ENCODE measurements at places on chromosomes 6 and 20. TPM values are rescaled to one million over a fixed set of nuclear protein-coding genes. Genes with fewer than 3 reads are reported as not detected.
A peak's percentile ranks its signal among the peaks of the same experiment; 100 is the strongest.

- no peak for DNase-seq
Observed at GRCh38 chr6:108120311-108120710, 45.5 kb upstream of the NR2E1 start.

- peak; percentile 84 for DNase-seq
Observed at GRCh38 chr20:50680105-50680960, 11.0 kb downstream of the RIPOR3 start.

- no peak for DNase-seq
Observed at GRCh38 chr20:7193681-7194080, 426.2 kb downstream of the BMP2 start.

The TTLL9 gene
- 0.47 TPM for total RNA-seq

The PSORS1C2 gene
- not detected for total RNA-seq

The MYB gene
- 14.2 TPM for total RNA-seq

DNA sequence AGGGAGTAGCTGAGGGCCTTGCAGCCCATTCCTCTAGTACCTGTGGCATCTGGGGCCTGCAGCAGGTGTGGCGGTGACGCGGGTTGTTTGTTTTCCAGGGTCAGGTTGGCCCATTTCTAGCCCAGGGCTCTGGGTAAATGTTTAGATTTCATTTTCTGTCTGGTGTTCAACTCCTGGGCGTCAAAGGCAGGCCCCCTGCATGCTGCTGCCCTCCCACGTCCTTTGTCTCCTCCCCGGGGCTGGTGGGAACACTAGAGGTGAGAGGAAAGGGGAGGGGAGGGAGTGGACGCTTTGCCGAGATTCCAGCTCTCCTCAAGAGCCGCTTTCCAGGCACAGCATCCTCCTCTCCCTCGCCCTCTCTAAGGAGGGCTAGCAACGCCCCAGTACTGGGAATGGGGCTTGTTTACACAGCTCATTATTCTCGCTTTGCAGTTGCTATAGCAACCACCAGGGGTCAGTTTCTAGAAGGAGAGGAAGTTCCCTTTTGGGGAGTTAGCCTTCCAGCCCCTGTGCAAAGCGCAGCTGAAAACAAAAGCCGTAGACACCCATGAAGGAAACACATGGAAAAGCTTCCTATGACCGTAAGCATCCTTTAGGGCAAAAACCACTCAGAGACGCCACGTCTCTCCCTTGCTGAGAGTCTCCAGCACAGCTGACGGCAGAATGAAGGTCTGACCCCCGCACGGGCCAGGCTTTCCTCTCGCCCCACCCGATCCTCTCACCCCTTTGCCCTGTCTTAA lies 170.6 kb downstream of the LY86 start:
- peak; percentile 67 for DNase-seq

The VEGFA gene
- 663 TPM for total RNA-seq

GRCh38 chr6:40075056-40075590 lies 140.9 kb upstream of the MOCS1 start:
- DNase-seq, result no peak

The RBBP8NL gene
- total RNA-seq, result 6.6 TPM

DNA sequence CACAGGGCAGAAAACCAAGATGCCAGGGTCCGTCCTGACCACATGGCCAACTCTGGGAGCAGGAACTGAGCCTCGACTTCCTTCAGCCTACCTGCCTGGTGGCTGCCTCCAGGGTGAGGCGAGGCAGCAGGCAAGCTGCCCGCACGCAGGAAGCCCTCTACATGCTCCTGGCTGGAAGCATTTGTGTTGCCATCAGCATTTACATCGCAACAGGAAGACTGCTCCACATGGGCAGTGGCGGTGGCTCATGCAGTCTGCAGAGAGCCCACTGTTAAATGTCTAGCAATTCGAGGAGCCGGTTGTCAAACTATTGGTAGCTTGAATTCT lies 233.8 kb downstream of the SYNDIG1 start:
- DNase-seq, result no peak

The CD40 gene
- total RNA-seq, result 3.7 TPM

DNA sequence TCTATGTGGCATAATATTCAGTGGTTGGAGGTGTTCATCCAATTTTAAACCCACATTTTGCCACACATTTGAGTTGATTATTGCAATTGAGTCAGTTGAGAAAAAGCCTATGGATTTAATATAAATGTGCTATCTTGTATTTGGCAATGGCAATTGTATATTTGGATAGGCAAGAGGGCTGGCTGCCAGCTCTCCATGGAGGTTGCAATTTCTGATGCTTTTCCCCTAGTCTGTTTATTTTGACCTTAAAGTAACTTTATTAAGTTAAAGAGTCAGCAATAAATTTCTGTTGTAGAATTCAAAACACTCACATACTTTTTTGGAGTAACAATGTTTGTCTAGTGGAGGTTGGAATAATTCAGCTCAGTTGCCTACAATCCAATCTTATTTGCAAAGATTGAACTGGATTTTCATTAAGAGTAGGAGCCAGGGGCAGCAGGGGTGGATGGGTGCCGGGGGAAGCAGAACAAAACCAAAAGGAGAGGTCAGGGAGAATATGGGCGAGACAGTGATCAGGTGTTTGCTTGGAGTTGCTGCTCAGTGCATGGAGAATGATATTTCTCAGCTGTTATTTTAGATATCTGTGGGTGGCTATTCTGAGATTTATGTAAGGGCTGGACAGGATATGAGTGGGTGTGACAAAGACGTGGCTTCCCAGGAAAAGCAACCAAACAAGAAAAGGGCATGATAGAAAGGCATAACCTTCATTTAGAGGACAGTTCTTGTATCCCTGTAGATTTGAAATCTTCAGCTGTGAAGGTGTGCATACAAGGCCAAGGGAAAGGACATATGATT lies 163.0 kb downstream of the HDGFL1 start:
- DNase-seq, result no peak

- DNase-seq, result peak; percentile 19
Observed at GRCh38 chr20:37939701-37940560, 37.0 kb downstream of the VSTM2L start.

DNA sequence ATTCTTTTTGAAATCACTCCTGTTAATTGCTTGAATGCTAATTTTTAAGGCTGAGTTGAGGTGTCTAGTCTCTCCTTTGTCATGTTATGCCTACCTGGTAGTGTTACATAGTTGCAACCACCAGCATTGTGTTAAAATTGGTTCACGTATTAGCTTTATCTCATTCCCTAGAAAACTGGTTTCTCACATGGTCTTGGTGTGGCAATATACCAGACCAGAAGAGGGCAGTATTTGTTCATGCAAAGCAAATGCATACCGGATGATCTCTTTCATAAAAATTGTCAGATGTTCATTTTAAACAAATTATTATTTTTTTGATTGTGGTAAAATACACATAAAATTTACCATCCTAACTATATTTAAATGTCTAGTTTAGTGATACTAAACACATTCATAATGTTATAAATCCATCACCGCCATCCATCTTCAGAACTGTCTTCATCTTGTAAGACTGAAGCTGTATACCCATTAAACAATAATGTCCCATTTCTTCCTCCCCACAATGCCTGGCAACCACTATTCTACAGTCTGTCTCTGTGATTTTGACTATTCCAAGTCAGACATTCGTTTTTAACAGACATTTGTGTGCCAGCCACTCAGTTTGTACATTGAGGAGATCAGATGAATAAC lies 92.8 kb downstream of the ATRN start:
- no peak for DNase-seq

DNA sequence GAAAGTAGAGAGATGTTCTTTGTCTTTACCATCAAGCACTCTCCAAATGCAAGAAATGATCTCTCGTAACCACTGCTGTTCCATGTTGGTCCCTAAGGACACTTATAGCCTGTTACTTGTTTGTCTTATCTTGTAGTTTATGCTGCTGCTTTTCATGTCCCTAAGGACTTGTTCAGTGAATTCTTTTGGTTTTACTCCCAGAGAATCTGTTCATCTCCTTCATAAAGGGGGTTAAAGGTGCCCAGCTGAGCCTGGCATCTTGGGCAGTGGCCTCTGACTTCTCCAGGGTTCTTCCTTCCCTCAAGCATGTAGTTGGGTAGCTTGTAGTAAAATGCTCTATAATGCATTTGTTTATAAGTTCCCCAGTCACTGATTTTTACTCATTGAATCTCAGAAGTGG lies 864 bp upstream of the PKIG start:
- DNase-seq, result no peak

GRCh38 chr6:115276881-115277565 lies 783.7 kb downstream of the FRK start:
- no peak for DNase-seq

- DNase-seq, result no peak
Observed at GRCh38 chr6:76866091-76866915, 597.0 kb downstream of the HTR1B start.

GRCh38 chr20:43721429-43722152 lies 5.2 kb downstream of the GTSF1L start:
- no peak for DNase-seq

GRCh38 chr6:151512481-151512880 lies 18.7 kb downstream of the CCDC170 start:
- DNase-seq, result no peak

The MPIG6B gene
- not detected for total RNA-seq

DNA sequence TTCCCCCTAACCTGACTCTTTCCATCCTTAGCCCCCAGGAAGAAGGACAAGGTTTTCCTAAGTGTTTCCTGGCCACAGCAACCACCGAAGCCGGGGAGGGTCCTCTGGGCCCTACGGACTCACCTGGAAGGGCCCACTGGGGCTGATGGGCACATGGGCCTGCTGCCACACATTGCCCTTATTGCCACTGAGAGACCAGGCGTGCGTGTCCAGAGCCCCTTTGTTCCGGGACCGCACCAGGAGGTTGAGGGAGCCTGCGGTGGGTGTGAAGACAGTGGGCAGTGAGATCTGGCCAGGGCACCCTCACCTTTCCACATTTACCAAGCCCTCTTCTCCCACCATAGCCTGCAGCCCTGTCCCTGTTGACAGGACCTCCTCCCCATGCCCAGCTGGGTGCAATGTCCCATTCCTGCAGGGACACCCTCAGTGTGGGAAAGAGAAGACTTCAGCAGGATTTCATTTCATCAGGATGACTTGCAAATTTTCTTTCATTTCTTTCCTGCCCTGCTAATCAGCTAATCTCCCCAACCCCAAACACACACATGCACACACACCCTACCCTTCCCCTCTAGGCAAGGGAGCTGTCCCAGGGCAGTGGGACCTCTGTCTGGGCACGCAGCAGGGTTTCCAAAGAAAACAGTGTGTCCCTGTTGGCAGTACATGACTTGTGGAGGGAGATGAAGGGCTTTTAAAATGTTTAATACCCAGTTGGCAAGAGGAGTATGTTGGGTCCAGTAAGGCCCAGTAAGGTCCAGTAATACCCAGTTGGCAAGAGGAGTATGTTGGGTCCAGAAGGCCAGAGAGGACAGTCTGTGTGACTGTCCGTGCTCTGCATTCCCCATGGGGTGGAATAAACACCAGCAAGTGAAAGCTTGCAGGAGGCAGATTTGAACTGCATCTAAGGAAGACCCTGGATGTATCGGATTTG lies 59.0 kb downstream of the MDGA1 start:
- no peak for DNase-seq

GRCh38 chr6:48101290-48101689 lies 9.7 kb downstream of the PTCHD4 start:
- DNase-seq, result no peak

- DNase-seq, result no peak
Observed at GRCh38 chr6:72421387-72421786, 200.5 kb upstream of the KCNQ5 start.

The RSPO4 gene
- not detected for total RNA-seq

The DOK5 gene
- not detected for total RNA-seq

DNA sequence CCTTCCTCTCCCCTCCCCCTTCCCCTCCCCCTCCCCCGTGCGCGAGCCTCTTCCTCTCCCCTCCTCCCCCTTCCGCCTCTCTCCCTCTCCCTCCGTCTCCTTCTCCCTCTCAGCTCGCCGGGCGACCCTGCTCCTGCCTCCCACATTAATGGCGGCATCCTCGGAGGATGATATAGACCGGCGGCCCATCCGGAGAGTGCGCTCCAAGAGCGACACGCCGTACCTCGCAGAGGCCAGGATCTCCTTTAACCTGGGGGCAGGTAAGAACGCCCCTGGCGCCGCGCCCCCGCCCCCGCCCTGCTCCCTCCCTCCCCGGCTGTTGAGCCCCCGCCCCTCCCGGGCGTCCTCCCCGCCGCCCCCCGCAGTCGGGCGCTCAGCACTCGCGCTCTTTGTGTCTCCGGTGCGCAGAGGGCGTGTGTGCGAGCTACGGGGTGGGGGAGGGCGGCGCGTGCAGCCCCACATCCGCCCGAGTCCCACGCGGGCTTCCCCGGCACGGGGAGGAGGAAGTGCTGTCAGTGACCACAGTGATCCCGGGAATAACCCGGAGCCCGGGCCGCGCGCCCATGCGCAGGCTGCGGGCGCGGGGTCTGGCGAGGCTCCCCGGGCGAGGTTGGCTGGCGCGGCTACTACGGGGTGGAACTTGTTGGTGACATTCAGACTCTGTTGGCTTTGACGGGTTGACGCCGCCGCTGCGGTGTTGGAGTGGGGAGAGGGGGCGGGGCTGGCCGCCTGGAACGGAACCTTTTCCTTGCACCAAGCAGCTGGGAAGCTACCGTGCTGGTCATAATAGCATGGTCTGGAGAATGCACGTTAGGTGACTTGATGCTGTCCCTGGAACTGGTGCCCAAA lies 33.2 kb downstream of the PHACTR1 start:
- DNase-seq, result no peak

The SLC26A8 gene
- total RNA-seq, result not detected

DNA sequence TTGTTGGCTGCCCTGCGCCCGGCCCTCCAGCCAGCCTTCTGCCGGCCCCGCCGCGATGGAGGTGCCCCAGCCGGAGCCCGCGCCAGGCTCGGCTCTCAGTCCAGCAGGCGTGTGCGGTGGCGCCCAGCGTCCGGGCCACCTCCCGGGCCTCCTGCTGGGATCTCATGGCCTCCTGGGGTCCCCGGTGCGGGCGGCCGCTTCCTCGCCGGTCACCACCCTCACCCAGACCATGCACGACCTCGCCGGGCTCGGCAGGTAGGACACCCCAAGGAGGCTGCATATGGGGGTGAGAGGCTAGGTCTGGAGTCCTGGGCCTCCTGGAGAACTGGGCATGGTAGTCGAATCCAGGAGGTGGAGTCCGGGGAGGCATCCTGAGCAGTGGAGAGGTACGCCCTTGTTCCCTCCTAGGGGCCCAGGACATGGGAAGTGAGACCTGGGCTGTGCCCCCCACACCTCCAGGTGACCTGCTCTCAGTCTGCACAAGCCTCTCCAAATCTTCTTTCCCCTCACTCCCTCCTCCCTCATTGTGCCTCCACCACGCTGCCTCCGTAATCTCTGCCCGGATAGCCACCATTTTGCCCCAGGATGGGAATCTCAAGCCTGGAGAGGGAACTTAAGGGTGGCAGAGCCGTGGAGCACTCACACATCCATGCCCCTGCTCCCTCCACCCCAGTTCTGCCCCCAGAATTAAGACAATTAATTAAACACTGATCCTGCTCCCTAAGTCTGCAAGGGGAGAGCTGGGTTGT lies 541 bp downstream of the CDC25B start:
- DNase-seq, result no peak

The SMLR1 gene
- 7.1 TPM for total RNA-seq
